Suppressor macrophage treated with lipopolysaccharide for 1 hour (primary cell): ENCODE measurements at places on chromosomes 7 and 10.

GRCh38 chr10:89889606-89890005, 188.2 kb downstream of the KIF20B start:
- DNase-seq, result peak; percentile 50

DNA sequence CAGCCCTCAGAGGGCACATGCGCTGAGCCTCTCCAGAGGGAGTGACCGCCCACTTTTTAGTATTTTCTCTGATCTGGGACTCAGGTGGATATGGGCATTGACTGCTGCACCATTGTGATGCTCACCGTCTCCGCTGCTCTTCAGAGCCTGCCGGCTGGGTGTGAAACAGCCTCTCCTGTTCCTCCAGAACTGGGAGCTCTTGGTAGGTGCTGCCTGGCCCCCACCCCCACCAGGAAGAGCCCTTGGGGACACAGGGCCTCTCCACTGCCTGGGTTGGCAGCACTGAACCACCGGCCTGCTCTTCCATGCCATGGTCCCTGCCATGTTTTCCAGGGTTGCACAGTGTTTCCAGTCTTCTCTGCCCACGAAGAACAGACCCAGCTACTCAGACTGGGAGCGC, 36.3 kb downstream of the ARHGAP22 start:
- no peak for DNase-seq

- no peak for DNase-seq
Measured at GRCh38 chr10:28314211-28314610, 11.3 kb upstream of the MPP7 start.

GRCh38 chr7:12884856-12885440, 197.5 kb downstream of the ARL4A start:
- no peak for DNase-seq

GRCh38 chr7:37441386-37441760, 7.3 kb downstream of the ELMO1 start:
- peak; percentile 36 for DNase-seq

DNA sequence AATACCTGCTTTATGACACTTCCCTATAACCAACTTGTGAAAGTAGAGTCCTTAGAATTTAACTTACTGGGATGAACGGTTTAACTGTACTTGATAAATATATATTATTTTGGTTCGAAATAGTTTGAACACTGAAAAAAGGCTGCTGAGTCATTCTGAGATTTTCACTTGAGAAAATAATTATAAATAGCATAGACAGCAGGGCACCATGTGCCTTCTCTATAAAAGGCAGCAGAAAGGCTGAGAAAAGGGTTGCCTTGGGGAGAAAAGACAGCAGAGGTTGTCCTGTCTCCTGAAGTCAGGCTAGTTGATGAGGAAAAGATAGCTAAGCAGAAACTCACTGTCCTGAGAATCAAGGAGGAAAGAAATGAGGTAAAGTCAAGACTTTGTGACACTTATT, 92.4 kb downstream of the CTTNBP2 start:
- peak; percentile 19 for DNase-seq

DNA sequence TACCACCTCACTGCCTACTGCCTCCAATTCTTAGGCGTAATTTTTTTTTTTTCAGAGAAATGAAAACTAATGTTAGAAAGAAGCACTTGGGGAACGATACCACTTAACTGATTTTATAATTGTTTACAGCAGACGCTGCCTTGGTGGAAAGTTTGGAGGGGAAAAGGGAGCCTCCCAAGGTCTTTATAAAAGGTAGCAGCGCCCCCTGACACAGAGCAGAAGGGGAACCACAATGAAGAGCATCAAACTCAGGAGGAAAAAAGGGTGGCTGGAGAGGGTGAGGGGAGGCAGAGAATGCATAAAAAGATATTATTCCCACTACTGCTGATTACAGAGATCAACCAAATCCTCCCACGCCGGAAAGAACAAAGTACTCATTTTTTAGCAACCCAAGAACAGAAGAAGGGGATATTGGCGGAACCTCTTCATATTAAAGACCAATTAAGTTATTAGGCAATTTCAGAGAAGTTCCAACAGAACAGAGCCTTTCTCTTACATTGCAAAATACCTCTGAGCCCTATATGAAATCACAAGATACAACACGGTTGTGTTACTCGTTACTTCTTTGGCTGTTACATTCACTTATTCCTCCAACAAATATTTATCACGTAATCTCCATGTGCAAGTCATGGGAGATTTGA, 135.8 kb downstream of the TEX36 start:
- no peak for DNase-seq

GRCh38 chr7:74400420-74401136, 53.1 kb upstream of the GTF2IRD1 start:
- DNase-seq, result no peak

DNA sequence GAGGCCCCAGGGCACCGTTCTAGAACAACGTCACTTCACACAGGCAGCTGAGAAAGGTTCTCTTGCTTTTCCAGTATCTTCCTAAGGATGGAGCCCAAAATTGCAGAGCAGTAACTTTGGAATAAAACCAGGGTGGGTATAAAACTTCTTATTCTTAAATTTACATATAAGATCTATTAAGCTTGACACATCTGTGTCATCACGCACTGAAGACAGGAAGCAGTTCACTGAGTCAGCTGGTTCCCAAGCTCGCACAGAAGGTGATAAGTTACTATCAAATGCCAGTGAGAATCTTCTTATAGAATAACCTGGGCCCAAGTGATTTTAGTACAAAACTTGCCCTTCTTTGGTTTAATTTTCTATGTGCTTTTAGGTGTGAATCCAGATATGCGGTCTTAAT, 70.2 kb downstream of the RABGEF1 start:
- no peak for DNase-seq

- no peak for DNase-seq
Measured at GRCh38 chr10:48459270-48460150, 145.4 kb downstream of the ARHGAP22 start.

DNA sequence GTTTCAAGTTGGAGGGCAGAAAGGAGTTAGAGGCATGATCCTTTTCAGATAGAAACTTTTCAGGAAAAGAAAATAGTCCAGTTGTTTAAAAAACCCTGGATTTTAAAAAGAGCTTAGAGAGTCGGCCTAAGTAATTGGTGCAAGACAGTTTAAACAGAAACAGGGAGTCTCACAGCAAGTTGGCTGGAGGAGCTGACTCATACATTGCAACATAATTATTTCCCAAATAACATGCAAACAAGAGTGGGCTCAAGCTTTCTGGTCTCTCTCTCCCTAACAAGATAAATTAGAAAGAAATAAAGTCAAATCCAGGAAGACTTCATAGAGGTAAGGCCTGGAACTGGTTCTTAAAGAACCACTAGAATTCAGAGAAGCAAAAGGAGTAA, 100.3 kb upstream of the AGBL3 start:
- peak; percentile 76 for DNase-seq

GRCh38 chr10:24762966-24763623, 39.4 kb upstream of the ARHGAP21 start:
- no peak for DNase-seq

- DNase-seq, result no peak
Measured at GRCh38 chr10:123633106-123633505, 33.0 kb upstream of the GPR26 start.

- peak; percentile 28 for DNase-seq
Measured at GRCh38 chr10:114624951-114625780, 32.9 kb downstream of the ABLIM1 start.

GRCh38 chr10:19638182-19638895, 177.9 kb upstream of the PLXDC2 start:
- peak; percentile 80 for DNase-seq

DNA sequence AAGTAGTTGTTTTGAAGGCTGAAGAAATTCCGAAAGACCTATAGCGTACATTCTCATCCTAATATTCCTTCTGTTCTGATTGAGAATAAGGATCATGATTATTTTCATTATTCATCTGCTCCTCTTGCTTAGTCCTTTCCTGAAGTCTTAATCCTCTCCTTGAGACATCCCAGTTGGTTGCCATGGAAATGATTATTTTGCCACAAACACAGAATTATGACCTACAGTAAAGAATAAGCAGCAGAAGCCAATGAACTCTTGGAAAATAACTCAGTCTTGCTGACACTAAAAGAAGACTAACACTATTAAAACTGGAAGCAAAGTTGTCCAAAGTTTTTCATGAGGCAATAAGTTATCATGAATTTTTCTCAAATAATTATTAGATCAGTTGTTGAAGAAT, 47.8 kb upstream of the JAZF1 start:
- no peak for DNase-seq

- DNase-seq, result peak; percentile 68
Measured at GRCh38 chr10:48604039-48604990, 558 bp downstream of the ARHGAP22 start.

DNA sequence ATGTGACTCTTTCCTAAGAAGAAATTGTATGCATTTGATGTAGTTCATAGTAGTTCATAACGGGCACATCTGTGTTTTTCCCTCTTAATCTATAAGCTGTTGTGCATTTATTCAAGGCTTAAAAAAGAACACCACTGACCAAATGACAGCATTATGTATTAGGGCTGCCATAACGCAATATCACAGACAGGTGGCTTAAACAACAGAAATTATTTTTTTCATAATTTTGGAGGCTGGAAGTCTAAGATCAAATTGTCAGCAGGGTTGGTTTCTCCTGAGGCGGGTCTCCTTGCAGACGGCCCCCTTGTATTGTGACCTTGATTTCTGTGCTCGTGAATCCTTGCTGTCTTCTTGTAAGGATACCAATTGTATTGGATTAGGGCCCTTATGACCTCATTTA, 627 bp upstream of the SSMEM1 start:
- DNase-seq, result no peak

- no peak for DNase-seq
Measured at GRCh38 chr7:33457039-33457438, 327.7 kb downstream of the BBS9 start.

- DNase-seq, result no peak
Measured at GRCh38 chr7:155992107-155992506, 179.8 kb upstream of the SHH start.
